ENCODE measurements at places on chromosomes 13 and 19.
A peak's percentile ranks its signal among the peaks of the same experiment; 100 is the strongest.

DNA sequence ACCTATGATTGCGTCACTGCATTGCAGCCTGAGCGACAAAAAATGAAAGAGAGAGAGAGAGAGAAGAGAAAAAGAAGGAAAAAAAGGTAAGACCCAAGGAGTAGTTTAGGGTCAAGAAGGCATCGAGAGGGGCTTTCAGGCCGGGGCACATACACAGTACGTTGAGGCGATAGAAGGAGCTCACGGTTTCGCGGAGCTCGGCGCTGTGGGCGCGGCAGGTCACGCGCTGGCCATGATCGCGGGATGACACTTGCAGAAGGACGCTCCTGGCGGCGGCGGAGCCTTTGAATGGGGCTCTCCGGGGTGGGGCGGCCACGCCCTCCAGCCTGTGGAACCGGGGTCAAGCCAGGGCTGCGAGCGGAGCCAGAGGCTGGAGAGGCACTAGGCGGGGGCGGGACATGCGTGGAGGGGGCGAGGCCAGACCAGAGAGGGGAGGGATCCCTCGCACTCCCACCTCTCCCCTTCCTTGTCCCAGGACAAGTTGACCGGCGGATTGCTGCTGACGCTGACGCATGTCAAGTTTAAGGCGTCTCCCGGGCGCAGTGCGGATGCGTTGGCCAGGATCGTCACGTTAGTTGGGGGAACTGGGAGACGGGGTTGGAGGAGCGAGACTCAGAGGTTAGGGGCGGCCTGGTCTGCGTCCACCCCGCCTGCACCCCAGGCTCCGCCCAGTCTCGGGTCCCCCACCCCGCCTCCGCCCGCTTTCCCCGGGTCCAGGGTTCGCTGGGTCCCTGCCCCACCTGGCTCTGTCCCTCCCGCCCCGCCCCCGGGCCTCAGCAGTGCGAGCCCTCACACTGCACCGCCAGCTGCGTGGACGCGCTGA is 6.9 kb downstream of the NPHS1 start:
- DNase-seq = no peak

- no peak for DNase-seq
Observed at GRCh38 chr13:44453069-44453468, 79.4 kb downstream of the SERP2 start.

DNA sequence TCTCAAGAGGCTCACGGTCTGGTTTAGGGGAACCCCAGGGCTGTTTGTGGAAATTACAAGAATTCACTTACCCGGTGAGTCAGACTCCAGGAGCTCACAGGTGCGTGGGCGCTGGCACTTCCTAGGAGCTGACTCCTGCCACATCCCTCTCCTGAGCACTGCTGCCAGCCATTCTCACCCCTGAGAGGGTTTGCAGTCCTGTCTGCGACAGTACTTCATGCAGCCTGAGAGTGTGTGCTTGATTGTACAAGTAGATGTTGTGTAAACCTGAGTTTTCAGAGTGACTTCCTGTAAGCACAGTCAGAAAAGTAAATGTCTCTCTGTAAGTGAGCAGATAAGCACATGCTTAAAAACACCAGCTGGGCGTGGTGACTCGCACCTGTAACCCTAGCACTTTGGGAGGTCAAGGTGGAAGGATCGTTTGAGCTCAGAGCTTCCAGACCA is 8.1 kb downstream of the MRPL4 start:
- peak; percentile 54 for DNase-seq

DNA sequence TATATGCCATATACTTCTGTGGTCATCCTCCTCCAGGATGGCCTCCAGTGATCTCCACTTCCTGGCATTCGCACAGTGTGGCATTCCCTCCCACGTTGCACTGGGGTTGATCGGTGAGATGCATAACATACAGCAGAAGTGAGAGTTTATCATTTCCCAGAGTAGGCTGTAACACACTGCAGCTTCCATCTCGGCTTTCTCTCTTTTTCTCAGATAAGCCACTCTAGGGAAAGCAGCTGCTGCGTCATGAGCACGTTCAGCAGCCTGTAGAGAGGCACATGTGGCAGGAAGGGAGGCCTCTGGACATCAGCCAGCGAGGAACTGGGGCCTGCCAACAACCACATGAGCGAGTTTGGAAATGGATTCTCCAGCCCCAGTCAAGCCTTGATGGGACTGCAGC is 807.1 kb downstream of the DIAPH3 start:
- DNase-seq = no peak

DNA sequence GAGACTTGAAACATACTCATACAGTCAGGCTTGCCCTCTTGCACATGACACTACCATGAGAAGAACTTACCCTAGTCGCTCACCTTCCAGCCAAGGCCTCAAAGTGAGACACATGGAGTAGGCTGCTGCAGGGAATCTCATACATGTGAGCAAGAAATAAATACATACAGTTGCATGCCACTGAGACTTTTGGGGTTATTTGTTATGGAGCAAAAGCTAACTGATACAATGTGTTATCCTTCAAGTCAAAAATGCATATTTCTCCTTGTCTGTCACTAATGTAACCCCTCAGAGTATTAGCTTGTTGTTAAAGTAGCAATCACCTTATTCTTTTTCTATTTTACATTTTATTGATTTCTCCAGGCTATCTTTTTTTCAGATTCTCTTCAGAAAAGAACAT is 58.1 kb downstream of the FOXO1 start:
- DNase-seq = no peak
